ENCODE measurements at places on chromosomes 7 and 10.

DNA sequence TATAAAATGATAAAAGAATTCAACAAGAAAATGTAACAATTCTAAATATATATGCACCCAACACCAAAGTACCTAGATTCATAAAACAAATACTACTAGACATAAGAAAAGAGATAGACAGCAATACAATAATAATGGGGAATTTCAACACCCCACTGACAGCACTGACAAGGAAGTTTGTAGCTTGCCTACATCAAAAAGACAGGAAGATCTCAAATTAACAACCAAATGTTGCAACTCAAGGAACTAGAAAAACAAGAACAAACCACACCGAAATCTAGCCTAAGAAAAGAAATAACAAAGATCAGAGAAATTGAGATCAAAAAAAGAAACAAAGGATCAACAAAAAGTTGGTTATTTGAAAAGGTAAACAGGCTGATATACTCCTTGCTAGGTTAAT is 36.5 kb upstream of the TNKS2 start:
- no peak for DNase-seq

- no peak for DNase-seq
Observed at GRCh38 chr10:103455235-103455634, 3.1 kb upstream of the CALHM2 start.

- no peak for DNase-seq
Observed at GRCh38 chr10:44391981-44392380, 7.1 kb upstream of the CXCL12 start.

GRCh38 chr7:24817339-24817738 is 60.1 kb upstream of the GSDME start:
- DNase-seq, result no peak

GRCh38 chr7:46581268-46581667 is 660.2 kb upstream of the IGFBP3 start:
- no peak for DNase-seq

DNA sequence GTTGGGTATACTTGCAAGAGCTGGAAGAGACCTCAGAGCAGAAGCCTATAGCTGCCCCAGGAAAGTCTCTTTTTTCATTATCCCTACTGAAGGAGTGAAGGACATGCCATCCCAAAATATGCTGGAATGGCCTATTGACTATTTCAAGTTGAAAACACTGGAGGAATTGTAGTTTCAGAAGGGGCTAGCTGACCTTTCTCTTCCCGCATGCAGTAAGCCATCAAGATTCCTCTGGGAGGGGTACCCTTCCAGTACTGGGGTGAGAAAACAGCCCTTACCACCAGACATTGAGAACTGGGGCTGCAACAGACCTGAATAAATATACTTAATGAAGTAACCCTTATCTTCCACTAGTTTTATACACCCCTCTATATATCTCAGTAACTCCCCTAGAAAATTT is 41.7 kb downstream of the CHCHD3 start:
- DNase-seq, result no peak

DNA sequence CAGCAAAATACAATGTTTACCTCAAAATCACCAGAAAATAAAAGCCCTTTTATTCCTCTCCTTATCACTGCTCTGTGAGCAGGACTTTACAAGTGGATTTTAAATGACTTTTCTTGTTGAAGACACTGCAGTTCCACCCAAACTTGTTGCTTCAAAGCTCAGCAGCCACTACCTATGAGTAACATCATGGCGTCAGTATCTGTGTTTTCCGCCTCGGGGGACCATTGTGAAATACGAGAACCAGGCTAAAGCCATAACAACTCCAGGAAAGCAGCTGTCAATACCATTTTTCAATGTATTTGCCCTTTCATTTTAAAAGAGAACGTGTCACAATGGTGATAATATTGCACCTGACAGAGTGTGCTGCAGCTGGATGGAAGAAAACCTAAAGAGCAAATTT is 284.0 kb upstream of the RNF32 start:
- DNase-seq, result no peak

- DNase-seq, result no peak
Observed at GRCh38 chr7:108099713-108100112, 30.4 kb downstream of the LAMB4 start.

GRCh38 chr10:70584909-70585544 is 17.5 kb downstream of the PRF1 start:
- peak; percentile 44 for DNase-seq

- DNase-seq, result no peak
Observed at GRCh38 chr7:88495881-88496725, 189.4 kb upstream of the STEAP4 start.

- no peak for DNase-seq
Observed at GRCh38 chr7:2806571-2806970, 37.5 kb downstream of the GNA12 start.

GRCh38 chr10:62155054-62155680 is 113.5 kb downstream of the RTKN2 start:
- no peak for DNase-seq

DNA sequence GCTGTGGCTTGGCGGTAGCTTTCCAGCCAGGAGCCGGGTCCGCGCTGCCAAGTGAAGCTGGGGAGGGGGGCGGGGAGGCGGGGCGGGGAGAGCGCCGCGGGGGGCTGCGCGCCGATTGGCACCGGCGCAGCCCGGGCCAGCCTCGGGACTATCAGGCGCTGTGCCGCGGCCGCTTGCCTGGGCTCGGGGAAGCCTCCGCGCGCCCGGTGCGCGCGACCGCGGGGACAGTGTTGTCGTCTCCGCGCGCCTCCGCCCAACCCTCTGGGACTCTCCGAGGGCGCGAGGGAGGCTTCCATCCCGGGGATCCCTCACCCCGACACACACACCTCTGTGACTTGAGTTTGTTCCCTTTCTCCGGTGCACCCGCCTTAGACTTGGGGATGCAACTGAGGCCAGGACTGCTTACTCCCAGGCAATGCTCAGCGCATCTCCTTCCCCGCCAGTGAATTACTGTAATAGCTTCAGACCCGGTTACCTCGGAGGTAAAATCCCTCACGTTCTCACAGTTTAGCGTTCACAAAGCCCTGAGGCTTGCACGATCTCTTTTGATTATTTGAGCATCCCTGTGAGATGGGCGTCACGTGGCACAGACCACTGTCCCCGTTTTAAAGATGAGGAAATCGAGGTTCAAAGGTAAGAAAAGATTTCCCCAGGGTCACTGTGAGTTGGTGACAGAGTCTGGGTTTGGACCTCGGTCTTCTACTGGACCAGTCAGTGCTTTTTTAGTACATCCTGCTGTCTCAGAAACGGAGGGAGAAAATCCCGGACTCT is at the start of gene NKX1-2:
NKX1-2 (minus strand) TSS at position 24 of the 771 bp plus-strand sequence. CDS start 92 bp downstream, outside the sequence.
- peak; percentile 63 for DNase-seq

- no peak for DNase-seq
Observed at GRCh38 chr10:84059526-84059925, 79.8 kb upstream of the GHITM start.

- no peak for DNase-seq
Observed at GRCh38 chr10:14405076-14406065, 74.6 kb upstream of the FRMD4A start.

DNA sequence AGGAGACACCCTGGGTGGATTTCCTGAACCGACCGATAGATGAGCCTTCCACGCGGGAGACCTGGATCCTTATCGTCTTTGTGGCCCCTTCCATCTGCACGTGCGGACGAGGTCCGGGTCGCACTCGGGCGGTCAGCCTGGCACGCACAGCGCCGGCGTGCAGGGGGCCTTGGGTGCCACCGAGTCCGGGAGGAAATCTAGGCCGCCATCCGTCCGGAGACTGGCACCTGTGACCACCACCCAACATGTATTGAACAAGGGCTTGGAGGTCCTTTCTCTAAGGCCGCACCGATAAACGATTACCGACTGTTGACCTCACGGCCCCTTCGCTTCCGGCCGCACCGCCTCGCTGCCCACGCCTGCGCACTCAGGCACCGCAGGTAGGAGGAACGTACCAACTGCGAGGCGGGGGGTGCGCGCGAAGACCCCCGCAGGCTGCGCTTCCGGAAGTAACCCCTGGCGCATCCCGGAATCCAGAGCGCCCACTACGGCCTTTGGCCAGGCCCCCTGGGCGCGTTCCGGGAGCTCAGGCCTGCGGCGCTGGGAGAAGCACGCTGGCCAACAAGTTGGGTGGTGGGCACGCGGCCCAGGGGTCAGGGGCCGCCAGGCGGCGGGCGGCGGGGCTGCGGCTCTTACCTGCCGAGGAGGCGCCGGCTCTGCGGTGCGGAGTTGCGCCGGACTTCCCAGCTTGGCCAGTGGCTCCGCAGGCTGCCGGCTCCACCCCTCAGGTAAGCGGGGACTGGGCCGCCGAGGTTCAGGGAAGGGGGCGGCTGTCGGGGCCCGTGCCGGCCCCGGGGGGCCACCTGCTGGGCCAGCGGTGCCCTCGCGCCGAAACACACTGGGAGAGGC is at the start of the genes ACTR3C and LRRC61:
ACTR3C (minus strand) TSS at position 713 of the 849 bp plus-strand sequence. CDS start 28,249 bp downstream, outside the sequence.
LRRC61 (plus strand) TSS at position 523 of the 849 bp plus-strand sequence. CDS start 13,507 bp downstream, outside the sequence.
- DNase-seq, result no peak

DNA sequence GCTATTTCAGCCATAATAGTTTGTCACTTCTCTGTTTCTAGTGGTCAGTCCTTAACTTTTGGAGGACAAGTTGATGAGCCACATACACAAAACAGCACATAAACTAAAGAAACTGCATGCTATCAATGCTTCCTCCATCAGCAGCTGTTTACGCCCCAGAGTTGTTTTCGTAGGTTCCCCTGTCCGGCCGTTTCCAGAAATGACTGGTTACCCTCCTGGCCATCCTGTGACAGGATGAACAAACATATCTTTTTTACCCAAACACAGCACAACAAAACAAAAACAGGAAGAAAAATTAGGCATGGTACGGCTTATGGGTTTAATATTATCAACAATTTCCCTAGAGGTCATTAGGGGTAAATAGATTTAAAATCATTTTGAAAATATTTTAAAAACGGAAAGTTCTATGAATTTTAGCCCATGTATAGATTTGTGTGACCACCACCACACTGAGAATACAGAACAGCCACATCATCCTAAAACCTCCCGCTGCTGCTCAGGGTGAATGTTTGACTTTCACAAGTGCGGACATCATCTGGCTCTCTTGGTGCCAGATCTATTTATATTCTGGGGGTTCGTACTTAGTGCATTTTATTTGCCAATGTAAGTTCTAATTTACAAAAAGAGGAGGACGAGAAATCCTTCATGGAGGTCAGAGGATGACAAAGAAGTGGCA is 74.8 kb downstream of the HIPK2 start:
- no peak for DNase-seq

DNA sequence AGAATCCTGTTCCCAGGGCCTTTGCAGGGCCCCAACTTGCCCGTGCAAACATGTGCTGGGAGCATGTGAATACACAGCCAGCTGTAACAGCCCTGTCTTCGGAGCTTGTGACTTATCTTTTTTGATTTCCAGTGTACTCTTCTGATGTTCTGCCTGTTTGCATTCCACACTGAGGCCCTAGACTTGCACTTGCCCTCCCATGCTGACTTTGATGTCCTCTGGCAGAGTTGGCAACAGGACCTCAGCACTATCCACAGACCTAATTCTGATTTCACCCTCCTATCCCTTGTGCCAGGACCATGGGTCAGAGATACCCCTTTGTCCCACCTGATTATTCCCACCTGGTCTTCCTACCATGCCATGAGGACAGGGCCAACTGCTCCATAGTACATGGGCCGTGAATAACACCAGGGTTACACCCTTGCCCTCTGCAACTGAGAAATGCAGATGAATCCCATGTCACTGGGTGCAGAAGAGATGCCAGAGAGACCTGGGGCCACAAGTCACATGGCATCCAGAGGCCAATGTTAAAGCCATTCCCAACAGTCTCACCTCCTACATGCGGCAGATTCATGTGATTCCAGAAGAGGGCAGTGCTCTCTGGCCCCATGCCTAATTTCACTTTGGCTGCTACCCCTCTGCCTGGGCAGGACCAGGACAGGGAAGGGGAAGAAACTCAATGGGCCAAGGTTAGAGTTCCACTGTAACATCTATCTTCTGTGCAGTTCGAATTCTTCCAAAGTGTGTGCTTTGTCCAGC is 43.0 kb downstream of the SCRN1 start:
- DNase-seq, result no peak

DNA sequence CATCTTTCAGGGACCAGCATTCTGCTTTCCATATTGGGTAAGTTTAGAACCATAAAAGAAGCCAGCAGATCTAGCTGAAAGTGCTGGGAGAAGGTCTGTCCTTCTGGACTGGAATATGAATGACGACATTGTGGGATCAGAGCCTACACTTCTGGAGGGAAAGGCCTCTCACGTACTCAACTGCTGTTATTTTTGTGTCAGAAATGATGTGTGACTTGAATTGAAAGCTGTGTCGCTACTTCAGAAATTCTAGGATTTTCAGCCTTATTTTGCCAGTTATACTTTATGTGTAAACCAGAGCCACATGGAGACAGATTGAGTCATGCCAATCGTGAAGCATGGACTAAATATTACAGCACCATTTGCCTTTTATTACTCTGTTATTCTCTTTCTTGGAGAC is 231.0 kb downstream of the KIAA1217 start:
- no peak for DNase-seq

GRCh38 chr10:125449571-125449970 is 233.4 kb downstream of the TEX36 start:
- no peak for DNase-seq

DNA sequence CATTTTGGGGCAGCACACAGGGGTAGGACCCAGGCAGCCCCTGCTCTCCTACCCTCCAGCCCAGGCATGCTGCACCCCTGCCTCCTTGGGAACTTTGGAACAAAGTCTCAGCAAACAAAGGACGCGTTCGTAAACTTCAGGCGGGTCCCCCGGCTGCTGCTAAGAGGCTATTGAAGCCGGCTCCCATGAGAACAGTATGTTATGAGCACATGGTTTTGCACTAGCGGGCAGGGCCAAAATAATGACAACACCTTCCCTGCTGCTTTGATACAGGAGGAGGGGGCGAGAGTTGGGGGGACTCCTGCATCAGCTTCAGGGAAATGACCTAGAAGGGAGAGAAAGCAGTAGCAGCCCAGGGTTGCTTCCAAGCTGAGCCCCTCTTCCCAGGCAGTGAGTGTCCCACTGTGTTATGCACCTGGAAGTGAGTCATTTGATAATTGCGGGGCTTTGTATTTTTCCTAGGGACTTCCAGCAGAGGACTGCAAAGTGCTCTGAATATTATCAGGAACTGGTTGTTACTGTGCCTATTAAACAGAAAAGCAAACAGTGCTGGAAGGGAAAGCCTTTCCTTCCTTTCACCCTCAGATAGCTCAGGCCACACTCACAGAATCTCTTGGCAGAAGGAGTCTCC is 6.9 kb downstream of the ITPRIP start:
- DNase-seq, result no peak

DNA sequence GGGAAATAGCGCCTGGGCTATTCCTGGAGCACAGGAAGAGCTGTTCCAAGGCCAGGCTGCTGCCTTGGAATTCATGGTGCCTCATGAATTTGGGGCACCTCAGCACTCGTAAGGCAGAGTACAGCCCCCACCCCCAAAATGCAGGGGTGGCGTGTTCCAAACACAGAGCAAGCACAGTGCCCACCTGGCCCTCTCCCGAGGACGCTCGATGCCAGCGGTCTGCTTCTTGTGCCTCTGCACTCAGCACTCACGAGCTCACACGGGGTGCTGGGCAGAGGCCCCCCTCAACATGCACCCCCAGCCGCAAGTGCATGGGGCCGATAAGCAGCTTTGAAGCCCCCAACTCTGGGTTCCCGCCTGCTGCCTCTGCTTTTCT is 60.1 kb downstream of the ZRANB1 start:
- no peak for DNase-seq

DNA sequence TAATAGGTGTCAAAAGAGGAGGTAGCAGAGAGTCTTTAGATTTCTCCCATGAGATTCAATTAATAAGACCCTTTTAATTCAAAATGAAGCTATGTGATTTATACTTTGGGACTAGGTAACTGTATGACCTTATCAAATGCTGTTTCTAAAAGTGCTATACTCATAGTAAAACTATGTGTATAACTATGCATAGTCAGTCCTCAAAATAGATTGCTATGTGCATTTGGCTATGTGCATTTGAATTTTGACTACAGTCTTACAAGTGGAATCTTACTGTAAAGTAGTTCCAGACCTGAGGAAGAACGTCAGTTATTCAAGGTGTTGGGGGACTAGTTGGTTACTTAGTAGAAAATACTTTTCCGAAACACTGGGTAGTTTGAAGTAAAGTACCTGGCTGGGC is 36.9 kb downstream of the ADD3 start:
- DNase-seq, result no peak

Measured in neuronal stem cell (in vitro differentiated cells).